ENCODE measurements at places on chromosomes 5 and 9.

- DNase-seq, result no peak
Measured at GRCh38 chr5:58543723-58544122, 39.2 kb upstream of the RAB3C start.

DNA sequence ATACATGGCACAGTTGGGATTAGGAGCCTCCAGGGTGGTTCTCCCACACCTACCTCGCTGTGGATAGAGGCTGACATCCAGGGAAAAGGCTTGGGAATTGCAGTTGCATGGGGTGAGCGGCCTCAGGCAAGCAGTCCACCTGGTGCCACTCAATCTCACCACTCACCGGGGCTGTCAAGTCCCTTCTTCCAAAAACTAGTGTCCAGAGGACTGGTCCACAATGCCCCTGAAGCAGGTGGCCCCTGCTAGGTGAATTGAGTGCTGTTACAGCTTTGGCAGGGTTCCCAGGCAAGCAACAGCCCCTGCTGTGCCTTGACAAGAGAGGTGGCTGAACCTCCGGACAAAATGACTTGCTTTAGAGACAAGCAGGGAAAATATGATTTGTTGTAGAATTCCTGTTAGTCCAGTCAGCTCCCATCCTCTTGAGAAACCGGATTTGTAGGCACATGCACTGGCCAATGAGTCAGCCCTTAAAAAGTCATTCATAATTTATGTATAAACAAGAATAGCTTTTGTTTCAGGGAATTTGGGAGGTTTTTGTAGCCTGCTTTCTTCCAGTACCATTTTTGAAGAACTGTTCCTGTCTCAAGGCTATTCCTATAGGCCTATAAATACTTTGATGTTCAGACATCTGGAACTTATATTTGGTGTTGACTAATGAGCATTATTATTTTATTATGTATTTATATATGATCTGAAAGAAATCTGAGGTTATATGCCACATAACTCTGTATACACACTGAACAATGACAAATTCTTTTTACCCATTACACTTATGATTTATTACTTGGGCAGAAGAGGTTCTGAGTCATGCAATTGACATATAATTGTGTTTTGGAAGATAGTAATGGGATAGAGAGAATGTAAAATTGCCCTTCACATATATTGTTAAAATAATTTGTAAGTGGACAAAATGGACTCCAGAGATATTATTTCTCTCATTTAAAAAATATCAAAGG, 411.1 kb downstream of the ACTL7B start:
- DNase-seq, result peak; percentile 86

- DNase-seq, result no peak
Measured at GRCh38 chr5:115842089-115842935, 577 bp downstream of the AP3S1 start.

DNA sequence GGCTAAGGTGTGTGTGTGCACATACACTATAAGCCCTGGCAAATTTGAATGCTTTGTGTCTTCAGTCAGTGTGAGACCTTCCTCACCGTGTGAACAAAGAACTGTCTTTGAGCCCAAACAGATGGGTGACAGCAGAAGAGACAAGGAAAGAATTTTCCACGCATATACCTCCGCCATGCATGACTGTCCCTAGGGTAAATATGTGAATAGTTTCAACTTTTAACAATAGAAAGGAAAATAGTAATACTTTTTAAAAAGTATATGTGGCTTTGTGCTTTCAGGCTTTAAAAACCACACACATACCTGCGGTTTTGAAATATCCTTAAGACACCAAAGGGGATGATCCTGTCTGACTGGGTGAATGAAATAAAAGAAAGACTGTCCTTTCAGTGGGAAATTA, 438.6 kb upstream of the MPDZ start:
- DNase-seq, result peak; percentile 69

GRCh38 chr9:111058166-111058565, 19.9 kb upstream of the LPAR1 start:
- no peak for DNase-seq

- DNase-seq, result no peak
Measured at GRCh38 chr9:74556685-74557084, 59.5 kb downstream of the RORB start.

GRCh38 chr9:95415158-95415557, 97.6 kb upstream of the FANCC start:
- DNase-seq, result no peak

DNA sequence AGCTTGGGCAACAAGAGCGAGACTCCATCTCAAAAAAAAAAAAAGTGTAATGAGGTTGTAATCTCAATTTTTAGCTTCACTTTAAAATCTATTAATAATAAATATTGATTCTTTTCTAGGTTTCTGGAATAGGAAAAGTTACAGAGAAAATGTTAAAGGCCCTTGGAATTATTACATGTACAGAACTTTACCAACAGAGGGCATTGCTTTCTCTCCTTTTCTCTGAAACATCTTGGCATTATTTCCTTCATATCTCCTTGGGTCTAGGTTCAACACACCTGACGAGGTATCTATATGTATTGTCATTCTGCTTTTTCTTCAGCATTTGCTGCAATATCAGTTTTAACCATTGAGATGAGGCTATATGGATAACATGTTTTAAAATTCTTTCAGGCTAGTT, 26.6 kb upstream of the ANKDD1B start:
- peak; percentile 15 for DNase-seq

DNA sequence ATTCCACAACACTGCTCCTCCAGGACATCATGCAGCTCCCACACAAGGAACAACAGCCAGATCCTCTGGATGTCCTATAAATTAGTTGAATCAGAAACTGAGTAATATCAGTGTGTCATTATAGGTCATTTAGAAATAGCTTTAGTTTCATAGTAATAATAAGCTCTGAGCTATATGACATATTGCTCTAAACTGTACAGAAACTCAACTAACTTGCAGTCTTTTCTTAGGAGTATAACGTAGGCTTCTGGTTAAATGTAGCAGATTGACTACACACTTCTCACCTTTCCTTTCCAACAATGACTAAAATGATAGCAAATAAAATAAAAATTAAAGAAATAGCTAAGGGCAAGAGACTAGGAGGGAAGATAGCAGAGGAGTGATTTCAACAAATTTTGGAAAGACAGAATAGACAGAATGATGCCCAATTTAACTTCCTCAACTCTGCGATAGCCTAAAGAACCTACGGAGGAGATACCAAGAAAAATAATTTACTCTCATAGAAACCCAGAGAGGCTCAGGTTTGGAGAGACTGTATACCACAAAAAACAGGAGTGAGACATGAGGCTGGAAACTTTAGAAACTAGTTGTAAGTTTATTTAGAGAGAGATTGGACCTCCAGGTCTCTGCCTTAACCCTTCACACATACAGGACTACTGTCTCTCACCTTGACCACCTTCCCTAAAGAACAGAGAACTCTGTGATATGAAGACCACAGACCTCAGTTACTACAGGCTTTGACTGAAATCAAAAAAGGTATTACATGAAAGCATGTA, 193.7 kb downstream of the TSSK1B start:
- DNase-seq, result no peak

GRCh38 chr5:158387499-158387898, 528.6 kb upstream of the CLINT1 start:
- no peak for DNase-seq

DNA sequence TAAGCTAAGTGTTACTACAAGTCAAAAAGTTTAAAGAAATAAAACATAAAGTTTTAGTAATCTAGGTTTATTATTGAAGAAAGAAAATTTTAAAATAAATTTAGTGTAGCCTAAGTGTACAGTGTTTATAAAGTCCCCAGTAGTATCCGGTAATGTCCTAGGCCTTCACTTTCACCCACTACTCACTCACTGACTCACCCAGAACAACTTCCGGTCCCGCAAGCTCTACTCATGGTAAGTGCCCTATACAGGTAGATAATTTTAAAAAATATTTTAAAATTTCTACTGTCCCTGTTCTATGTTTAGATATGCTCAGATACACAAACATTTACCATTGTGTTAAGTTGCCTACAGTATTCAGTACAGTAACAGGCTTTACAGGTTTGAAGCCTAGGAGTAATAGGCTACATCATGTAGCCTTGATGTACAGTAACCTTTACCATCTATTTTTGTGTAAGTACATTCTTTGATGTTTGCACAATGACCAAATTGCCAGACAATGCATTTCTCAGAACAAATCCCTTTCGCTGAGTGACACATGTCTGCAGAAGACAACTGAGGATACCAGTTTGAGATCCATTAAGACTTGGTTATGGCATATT, 253.6 kb downstream of the TRIM32 start:
- DNase-seq, result no peak

- peak; percentile 96 for DNase-seq
Measured at GRCh38 chr5:1568201-1568979, 44.6 kb upstream of the LPCAT1 start.

GRCh38 chr5:11803436-11803835, 100.8 kb downstream of the CTNND2 start:
- no peak for DNase-seq

Measured in cardiac fibroblast (primary cell).